ENCODE measurements at places on chromosomes 2 and 18. TPM values are rescaled to one million over a fixed set of nuclear protein-coding genes. Genes with fewer than 3 reads are reported as not detected.

DNA sequence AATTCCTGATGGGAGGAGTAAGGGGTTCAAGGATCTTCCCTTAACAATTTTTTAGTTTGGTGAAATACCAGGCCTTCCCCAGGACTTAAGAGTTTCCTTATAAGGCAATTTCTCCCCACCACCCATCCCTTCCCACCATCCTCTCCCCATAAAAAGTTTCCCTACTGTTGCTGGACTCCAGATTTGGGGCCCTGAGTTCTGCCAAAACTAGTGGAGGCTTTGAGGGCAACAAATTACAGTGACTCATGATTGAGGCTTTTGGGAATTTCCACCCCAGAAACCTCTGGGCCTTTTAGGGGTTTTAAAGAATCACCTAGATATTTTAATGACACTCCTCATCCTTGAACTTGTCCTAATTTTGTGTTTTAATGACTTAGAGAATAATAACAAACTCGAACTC lies 14.3 kb upstream of the EN1 start:
- DNase-seq: no peak

DNA sequence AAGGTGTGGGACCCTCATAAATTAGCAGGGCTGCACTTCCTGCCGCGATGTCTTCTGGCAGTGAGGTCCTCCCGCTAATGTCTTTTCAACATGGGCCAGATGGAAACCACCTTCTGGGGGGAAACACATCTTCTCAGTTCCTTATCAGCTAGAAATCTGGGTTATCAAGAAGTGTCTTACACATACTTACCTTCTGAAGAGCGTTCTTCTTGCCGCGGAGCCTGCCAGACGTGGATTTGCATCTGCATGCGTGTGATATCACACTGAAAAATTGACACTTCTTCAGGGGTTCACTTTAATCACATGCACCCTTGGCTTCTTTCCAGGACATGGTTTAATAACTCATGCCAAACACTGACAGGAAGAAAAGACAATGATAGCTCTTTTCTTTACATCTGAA lies 163.5 kb upstream of the SOX11 start:
- DNase-seq: no peak

GRCh38 chr2:165795011-165795410 lies 964 bp upstream of the GALNT3 start:
- no peak for DNase-seq

DNA sequence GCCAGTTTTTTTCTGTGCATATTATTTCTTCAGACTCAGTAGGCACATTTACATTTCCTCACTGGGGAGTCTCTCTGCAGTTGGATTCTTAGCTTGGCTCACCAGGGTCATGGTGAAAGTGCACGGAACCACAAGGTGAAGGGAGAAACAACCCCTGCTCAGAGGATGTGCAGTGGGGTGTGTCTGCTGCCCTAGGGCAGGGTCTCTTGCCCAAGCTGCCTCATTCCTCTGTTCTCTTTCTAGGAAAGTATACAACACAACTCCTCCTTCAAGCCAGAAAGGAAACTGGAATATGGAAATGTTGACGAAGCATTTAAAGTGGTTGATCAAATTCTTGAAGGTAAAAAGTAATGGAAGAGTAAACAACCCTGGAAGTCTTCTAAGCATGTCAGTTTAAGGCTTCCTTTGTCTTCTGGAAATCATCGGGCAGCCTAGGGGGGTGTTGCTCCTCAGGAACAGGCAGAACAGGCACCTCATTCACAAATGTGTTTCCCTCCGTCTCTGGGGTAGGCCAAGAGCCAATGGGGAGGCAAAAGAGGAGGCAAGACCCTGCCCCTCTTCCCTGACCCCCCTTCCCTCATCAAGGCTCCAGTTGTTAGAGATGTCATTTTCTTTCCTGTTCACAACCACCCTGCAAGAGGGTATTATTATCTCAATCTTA lies 41.4 kb downstream of the AOX1 start:
- no peak for DNase-seq

- DNase-seq: no peak
These were observed 2184.6 kb upstream of the PIK3C3 start for GRCh38 chr18:39770399-39770798.

DNA sequence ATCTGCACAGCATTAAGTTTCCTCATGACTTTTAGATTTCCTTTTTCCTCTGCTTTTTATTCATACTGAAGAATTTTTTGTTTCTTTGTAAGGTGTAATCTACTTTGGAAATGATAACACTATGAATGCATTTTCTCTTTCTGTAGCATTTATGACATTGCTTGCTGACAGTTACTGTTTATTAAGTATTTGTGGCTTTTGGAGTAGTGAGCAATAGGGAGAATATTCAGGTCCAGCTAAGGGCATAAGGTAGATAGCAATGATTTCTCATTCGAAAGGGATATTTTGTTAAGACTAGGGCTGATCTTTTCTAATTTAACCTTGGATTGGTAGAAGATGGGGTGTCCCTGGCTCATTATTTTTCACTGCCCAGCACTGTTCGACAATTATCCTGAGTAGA lies 80.3 kb downstream of the XRCC5 start:
- DNase-seq: no peak

DNA sequence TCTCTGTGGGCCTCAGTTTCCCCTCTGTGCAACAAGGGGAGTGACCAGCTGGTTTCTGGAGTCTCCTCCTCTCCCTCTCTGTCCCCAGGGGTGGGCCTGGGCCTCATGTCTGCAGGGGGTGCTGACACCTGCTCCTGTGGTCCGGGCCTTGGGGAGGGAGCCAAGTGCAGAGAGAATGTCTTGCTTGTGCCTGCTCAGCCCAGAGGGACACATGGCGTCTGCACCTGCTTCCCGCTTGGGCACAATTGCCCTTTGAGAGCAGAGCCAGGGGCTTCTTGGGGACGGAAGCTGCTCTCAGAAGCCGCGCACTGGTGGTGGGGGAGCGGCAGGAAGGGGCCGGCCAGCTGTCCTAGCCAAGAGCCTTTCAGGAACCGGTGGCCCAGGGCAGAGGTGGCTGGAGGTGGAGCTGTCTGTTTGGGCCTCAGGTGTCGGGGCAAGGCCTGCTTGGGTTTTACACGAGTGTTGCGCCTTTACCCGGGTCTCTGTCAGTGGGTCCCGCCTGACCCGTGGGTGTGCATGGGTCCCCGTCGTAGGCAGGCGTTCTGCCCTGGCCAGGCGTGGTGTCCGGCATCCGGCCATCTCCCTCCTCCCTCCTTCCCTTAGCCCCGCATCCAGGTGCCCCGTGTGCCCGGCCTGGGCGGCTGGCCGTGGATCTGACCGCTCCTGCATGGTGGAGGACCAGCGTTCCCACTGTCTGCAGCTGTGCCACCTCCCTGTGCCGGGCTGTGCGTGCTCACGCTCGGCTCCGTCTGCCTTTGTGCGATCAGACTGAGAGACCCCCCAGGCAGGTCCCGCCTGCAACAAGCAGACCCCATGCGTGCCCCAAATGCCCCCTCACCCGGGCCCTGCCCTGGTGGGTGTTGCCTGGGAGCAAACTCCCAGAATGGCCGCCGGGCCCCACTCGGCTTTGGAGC lies 4.0 kb downstream of the NEU4 start:
- peak; percentile 11 for DNase-seq

GRCh38 chr2:130972410-130972809 lies 120.8 kb downstream of the FAM168B start:
- DNase-seq: no peak

DNA sequence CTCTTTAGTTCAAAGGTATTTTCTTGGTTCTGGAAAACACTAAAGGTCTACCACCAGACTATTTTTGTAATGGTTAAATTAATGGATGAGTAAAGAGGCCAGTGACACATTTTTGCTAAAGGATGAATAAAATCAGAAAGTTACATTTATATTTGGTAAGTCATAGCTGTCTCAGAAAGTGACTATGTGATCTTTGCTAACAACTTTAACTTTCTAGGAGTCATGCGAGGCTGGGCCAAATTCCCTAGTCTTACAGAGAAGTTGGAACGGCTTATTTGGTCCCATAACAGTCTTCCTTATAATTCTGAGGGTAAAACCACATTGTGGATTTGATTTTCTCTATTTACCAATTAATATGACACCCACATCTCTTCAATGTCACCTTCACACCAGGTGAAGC lies 198.1 kb downstream of the PDE1A start:
- DNase-seq: no peak

GRCh38 chr18:42719221-42719620 lies 396.3 kb downstream of the RIT2 start:
- no peak for DNase-seq

GRCh38 chr18:58903533-58903932 lies 38.9 kb downstream of the ZNF532 start:
- no peak for DNase-seq

DNA sequence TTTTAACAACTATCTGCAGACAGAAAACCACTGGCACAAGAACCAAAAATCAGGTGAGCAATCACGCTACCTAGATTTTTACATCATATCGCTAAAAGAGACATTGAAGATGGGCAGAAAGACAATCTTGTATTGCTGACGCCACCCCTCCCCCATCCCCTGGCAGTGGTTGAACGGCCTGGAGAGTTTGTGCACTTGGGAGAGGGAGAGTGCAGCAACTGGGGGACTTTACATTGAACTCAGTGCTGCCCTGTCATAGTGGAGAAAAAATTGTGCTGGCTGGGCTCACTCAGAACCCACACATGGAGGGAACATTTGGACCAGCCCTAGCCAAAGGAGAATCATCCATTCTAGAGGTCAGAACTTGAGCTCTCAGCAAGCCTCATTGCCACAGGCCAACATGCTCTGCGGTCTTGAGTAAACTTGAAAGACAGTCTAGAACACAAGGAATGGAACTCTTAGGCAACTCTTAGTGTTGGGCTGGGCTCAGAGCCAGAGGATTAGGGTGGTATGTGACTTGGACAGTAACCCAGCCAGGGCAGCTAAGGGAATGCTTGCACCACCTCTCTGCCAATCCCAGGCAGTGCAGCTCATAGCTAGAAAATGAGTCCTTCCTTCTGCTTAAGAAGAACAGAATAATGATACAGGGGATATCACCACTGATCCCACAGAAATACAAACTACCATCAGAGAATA lies 220.0 kb upstream of the CYP26B1 start:
- no peak for DNase-seq

DNA sequence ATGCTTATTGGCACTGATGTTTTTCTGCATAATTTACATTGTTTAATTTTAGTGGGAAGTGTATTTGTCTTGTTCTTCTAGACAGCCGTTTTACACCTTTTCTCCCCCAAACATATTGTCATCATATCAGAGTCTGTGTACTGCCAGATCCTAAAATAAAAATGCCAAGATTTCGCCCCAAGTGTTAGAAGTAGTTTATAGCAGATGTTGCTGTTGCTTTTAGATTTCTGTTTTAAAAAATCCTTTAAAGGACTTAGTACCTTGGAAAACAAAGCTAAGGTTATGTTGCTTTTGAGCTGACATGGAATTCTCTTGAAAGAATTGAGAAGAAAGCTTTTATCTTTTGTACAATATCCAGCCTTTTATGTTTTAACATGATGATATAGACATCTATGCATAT lies 36.0 kb downstream of the NAB1 start:
- DNase-seq: no peak

The B3GNT7 gene
- total RNA-seq: 8.1 TPM

The RAB6D gene
- total RNA-seq: not detected

The ALLC gene
- total RNA-seq: not detected

The SLC19A3 gene
- total RNA-seq: 4.8 TPM

The ARHGEF33 gene
- 2.1 TPM for total RNA-seq

The LCT gene
- not detected for total RNA-seq

The AMER3 gene
- total RNA-seq: not detected

The FHL2 gene
- 45.1 TPM for total RNA-seq

The TXNDC2 gene
- total RNA-seq: not detected

Data from uterus (tissue), 4 donors.